ENCODE measurements at places on chromosomes 6 and 20.

DNA sequence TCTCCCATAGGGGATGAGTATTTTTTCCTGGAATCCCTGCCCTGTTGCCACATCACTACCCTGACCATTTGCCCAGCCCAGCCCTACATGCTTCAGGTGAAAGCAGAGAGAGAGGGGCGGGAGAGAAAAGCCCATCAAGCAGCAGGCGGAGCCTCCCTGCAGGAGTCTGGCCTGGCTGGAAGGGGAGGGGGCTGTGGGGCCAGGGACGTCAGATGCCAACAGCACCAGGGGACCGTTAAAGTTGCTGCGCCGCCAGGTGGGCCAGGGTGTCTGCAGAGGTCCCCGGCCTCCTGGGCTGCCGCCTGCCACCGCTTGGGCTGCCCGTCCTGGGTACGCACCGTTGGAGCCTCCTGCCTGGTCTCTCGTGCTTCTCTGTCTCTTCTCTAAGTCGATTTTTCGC is 757 bp upstream of the R3HDML start:
- DNase-seq: no peak

DNA sequence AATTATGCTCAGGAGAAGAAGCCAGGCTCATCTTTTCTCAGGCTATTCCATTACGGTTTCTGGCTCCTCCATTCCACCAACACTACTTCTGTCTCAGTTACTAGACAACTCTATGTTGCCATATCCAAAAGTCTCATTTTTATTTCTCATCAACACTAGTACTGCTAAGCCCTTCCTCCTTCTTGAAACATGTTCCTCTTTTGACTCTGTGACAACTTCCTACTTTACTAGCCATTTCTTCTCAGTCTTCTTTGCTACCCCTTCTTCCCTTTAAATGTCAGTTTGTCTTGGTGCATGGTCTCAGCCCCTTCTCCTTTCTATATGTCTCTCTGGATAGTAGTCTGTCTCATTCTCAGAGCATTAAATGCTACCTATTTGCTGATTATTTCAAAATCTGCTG is 7.1 kb upstream of the ADGRG6 start:
- no peak for DNase-seq

DNA sequence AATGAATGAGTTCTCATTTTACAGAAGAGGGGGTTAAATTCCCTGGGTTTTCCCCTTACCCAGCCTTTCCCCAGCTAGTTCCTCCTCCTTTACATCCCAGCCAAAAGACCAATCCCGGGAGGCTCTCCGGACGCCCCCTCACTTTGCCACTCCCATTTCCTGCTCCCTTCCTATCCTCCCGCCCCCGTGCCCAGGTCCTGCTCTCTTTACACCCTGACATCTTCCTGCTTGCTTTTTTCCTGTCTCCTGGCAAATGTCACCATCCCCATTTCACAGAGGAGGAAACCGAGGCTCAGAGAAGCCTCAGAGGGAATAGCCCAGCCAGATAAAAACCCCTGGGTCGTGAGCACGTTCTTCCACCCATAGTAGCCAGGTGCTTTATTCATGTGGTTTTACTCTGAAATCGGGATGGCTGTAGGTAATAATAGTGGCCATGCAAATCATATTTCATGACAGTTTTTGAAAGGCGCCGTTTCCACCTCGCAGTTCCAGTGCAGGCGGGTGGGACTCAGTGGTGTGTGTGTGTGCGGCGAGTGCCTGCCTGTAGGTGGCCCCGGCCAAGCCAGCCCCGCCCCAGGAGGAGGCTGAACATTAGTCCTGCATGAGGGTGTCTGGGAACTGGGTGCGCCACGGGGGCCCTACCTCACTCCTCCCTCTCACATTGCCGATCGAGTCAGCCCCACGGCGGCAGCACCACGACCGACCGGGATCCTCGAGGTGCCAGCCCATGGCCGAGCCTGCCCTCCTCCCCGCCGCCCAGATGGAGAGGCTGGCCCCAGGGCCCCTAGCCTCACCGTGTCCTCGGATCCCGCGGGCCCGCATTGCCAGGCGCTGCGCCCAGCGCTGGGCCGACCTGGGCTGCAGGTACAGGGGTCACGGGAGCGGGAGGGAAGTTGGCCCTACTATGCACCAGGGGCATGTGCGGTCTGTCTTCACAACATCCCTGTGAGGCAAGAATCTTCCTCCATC is at the start of gene ARHGAP40:
ARHGAP40 (plus strand) TSS at position 594 of the 969 bp plus-strand sequence.
- DNase-seq: no peak

GRCh38 chr20:46317685-46318177 is 9.4 kb upstream of the CDH22 start:
- no peak for DNase-seq

- DNase-seq: no peak
Measured at GRCh38 chr20:59158673-59159072, 4.9 kb upstream of the ZNF831 start.

- no peak for DNase-seq
Measured at GRCh38 chr6:69705954-69706353, 90.9 kb downstream of the LMBRD1 start.

GRCh38 chr6:7100072-7100752 is 7.5 kb upstream of the RREB1 start:
- DNase-seq: no peak

- DNase-seq: no peak
Measured at GRCh38 chr6:165987483-165988301, 180.0 kb downstream of the TBXT start.

- DNase-seq: peak; percentile 9
Measured at GRCh38 chr20:34536798-34537394, 20.7 kb downstream of the DYNLRB1 start.

GRCh38 chr20:32333988-32334885 is 23.9 kb upstream of the ASXL1 start:
- DNase-seq: no peak

DNA sequence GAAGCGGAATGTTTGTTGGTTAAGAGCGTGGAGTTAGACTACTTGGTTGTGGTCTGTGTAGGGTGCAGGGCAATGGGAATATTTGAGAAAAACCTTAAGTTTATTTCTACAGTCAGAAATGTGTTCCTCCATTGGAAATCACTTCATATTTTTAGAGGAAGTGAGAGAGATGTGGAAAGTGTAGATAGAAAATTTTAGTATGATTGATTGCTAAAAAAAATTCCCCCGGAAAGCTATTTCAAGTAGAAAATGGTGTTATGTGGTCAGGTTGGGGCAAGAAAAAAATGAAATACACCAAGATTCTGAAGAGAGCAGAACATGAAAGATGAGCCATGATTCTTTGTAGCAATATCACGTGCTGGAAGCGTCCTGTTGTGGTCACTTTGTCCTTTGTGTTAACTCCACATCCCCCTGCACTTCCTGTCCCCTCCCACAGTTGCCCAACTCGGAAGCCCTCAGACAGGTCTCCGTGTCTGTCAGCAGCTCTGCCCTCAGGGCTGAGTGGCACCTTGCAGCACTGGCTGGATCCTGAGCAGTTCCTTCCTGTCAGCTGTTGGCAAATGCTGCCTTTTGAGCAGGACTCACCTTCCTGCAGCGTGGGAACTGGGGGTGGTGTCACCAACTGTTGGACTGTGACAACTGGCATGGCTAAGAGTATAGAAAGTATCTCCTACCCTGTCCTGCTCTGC is 137.5 kb upstream of the SLC24A3 start:
- DNase-seq: no peak

- no peak for DNase-seq
Measured at GRCh38 chr6:101477436-101477835, 83.9 kb downstream of the GRIK2 start.

GRCh38 chr6:53366128-53366641 is 17.4 kb upstream of the ELOVL5 start:
- no peak for DNase-seq

- DNase-seq: no peak
Measured at GRCh38 chr20:61299618-61300017, 47.6 kb downstream of the CDH4 start.

- DNase-seq: no peak
Measured at GRCh38 chr20:23237201-23237600, 113.4 kb upstream of the NXT1 start.

DNA sequence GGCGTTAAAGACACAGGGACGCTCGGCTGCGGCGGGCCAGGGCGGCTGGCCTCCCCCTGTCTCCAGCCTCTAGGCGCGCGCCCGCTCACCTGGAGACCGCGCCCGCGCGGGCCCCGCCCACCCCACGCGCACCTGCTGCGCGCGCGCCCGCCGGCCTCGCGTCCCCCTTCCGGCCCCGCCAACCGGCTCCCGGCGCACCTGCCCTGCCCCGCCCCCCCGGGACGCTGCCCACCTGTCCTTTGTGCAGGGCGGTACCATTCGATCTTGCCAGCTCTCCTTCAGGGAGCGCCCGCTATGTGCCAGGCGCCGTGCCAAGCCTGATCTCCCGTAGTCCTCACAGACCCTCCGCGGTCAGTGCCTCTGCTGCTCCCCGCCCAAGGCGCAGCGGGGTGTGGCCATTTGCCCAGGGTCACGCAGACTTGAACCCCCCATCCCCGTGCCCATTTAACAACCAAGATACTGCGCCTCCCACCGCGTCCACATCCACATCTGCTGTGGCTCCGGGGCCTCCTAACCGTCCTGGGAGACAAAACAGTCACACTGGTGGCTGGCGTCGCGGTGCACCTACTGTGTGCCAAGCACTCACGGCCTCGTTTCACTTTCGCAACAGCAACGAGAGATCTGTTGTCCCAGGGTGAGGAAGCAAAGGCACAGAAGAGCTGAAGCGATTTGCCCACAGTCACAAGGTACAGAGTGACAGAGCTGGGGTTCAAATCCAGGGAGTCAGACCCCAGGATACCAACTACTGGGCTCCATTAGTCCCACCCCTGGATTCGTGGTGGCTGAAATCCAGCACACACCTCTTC is 48.1 kb downstream of the NOL4L start:
- DNase-seq: no peak

DNA sequence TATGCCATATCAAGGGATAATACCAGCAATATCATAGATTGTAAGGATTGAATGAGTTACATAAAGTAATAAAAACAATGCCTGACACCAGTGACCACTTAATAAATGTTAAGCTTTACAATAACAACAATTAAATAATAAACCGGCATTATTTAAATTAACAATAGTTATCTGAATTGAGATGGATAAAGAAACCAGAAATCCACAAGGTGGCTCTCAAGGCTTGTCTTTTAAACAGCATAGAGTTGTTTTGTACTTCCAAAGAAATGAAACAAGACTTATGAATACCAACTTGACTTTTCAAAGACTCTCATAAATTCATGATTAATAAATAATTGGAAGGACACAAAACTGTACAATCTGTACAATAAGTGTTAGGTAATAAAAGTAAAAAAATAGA is 203.1 kb downstream of the ASCC3 start:
- no peak for DNase-seq

DNA sequence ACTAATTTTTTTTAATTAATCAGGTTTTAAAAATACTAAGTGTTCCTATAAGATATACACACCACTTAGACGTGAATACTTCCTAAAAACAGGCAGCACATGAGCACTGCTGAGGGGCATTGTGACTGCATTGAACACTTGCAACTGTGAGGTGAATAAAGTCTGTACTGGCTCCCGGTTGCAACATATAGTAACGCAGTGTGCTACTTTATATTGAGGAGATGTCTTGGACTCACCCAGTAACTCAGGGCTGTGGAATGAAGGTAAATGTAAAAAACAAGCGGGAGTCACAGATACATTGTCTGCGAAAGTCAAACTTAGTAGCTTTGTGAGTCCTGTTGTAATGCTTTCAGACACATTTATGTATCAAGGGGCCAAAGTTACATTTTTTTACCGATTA is 17.0 kb upstream of the HLA-A start:
- no peak for DNase-seq

GRCh38 chr20:11849976-11850670 is 67.6 kb upstream of the BTBD3 start:
- no peak for DNase-seq

DNA sequence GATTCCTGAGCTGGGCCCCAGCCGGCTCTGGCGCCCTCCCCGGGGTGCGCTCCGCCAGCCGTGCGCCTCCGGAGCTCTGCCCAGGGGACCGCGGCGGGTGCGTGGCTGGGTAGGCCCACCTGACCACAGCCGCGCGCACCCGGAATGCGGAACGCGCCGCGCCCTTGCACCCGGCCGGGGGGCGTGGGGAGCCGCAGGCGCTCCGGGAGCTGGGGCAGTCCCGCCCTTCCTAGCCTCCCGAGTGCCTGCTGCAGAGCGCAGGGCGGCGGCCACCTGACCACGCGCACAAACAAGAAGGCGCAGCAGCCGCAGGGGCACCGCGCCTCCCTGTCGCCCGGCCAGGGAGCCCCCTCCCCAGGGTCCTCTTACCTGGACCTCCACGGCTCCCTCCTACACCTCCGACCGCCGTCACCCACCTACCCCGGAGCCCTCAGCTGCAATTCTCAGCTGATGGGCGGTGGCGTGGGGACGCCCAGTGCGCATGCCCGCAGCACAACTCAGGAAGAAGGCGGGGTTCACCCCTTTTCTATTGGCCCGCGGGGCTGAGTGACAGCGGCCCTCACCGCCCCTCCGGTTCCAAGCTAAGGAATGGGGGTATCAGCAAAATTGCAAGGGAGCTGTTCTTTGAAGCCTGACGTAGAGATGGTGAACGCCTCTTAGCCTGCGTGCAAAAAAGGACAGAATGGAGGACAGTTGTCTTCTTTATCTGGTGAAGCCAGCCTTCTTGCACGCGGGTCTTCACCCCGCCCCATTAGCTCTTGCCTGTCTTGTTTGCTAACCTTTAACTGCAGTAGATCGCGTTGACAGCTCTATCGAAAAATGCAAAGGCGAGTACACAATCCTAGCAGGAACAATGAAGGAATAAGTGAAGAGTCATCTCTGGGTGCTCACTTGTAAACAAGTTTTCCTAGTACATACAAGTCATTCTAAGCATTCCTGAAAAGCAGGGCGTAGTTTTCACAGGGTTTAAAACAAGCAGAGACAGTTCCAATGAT is at the start of gene STX7:
STX7 (minus strand) TSS at position 479 of the 995 bp plus-strand sequence. CDS start 9,586 bp downstream, outside the sequence.
- peak; percentile 65 for DNase-seq

- DNase-seq: no peak
Measured at GRCh38 chr6:160962835-160963623, 28.5 kb upstream of the MAP3K4 start.

GRCh38 chr20:19807191-19807945 is 49.3 kb downstream of the RIN2 start:
- DNase-seq: no peak

DNA sequence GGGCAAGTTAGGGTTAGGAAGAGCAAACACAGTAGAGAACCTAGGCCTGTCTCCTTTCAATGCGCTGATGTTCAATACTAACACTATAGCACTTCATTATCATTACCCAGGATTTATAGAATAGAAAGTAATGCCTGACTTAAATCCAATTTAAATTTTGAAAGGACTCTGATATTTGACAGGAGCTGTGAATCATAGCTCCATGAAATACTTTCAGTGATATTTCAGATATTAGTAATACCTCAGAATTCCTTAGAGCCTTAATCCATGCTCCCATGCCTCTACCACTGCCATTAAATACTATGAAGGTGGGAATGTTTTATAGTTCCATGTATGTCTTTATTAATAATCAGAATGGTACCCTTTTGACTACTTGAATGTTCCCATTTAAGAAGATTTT is 530.2 kb downstream of the BCKDHB start:
- no peak for DNase-seq

GRCh38 chr6:38542031-38542430 is 97.7 kb downstream of the BTBD9 start:
- no peak for DNase-seq

GRCh38 chr6:24749297-24749696 is 25.4 kb upstream of the GMNN start:
- DNase-seq: no peak

All from activated naive CD4-positive, alpha-beta T cell (primary cell).